ENCODE measurements at places on chromosomes 6 and 20.

DNA sequence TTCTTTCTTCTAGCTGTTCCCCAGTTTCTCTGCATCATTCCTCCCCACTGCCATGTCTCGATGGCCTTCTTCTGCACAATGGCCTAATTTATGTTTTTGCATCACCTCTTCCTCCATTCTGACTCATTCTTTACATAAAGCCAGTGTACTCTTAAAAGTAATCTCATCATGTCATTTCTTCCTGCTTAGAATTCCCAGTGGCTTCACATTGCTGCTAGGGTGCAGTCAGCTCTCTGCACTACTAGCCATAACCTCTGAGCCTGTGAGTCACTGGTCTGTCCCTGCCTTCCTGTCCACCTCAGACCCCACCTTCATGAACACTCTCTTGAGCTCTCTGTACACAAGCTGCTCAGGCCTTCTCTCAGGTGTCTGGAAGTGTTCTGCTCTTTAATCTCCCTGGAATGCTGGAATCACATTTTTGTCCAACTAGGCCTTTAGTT, 24.1 kb upstream of the TRIM27 start:
- DNase-seq: no peak

DNA sequence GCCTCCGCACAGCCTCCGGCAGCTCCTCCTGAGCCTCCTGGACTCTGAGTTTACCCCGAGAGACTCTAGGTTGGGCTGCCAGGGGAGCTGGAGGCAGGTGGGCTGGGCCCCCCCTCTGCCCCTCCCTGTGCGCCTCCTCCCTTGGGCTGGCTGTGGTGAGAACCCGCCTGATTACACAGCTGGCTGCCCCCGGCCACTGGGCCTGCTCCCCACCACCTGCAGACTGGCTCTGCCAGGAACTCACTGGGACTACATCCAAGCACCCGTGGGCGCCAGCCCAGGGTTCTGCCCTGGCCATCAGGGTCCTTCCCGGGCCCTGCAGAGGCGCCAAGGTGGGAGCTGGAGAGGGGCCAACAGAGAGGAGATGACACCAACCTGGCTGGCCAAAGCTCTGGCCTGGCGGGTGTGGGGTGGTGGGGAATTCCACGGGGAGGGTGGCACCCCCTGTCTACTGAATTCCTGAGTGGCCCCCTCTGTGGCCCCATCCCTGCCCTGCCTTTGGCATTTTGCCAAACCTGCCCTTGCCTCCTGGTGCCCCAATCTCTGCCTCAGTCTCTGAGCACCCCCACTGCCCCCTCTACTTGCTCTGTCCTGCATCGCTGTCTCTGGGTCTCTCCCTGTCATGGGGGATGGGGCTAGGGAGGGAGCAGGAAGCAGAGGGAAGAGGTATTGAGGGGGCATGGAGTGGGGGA, 21.9 kb upstream of the CDH22 start:
- DNase-seq: no peak

DNA sequence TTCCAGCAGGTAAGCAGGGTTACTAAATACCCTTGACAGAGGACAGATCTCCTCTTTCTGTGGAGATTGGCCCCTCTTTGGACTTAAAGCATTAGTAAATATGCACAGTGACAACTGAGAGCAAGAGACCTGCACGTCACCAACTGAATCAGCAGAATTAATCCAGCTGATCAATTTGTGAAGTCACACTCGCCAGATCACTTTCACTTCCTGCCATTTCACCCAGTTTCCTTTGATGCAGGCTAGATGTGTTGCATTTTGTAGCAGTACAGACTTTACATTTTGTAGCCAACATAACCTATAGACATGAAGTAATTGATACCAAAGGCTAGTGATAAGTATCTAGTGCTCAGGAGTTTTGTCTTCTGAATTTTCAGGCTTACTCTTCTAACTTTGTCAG, 11.9 kb downstream of the SYNE1 start:
- no peak for DNase-seq

DNA sequence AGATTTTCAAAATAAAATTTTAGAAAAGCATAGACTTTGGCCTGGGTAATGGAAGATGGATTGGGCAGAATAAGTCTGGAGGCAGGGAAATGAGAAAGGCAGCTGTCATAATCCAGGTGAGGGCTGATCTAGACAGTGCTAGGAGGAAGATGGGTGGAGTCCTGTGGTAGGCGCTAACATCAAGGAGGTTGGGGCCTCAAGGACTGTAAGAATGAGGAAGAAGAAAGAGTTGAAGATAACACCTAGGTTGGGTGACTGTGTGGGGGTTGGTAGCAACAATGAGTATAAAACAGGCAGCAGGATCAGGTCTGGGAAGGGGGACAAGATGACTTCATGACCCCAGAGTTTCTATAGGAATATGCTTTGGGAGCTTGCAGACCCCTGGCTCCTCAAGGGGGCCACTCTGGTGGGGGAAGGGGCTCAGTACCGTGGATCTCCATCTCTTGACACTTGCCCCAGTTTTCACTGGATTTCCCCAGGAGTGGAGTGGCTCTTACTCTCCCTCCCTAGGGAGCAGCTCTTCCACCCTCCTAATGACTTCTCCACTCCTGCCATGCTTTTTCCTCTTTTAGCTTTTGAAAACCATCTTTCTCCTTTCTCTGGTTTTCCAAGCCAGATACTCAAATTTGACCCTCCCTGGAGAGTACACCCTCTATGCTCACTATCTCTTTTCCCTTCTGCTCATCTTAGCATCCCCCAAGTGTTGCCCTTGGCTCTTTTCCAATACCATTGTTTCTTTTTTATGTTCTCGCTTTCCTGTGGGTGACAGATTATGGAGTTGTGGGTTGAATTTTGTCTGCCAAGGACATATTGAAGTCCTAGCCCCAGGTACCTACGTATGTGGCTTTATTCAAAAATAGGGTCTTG, 14.8 kb downstream of the TRIM31 start:
- no peak for DNase-seq

DNA sequence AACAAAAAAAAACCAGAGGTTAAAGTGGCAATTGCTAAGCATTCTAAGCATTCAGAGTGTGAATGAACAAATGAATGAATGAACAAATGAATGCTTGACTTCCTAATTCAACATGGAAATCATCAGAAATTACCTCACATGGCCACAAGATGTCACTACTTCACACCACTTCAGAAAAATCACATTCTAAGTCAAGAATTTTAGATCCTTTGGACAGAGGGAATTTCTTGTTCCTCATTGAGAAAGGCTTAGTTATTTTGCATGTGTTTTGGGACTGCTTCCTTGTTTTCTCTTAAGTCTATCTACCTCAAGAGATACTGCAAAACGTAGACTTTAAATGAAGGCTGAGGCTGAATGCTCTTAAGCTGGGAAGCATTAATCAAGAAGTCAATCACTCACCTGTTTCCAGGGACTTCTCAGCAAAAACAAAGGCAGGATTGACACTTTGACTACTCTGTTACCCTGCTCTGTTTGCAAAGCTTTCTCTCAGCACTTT, 120.2 kb downstream of the MBOAT1 start:
- DNase-seq: peak; percentile 8

- DNase-seq: no peak
Measured at GRCh38 chr6:6543181-6543879, 45.2 kb upstream of the LY86 start.

DNA sequence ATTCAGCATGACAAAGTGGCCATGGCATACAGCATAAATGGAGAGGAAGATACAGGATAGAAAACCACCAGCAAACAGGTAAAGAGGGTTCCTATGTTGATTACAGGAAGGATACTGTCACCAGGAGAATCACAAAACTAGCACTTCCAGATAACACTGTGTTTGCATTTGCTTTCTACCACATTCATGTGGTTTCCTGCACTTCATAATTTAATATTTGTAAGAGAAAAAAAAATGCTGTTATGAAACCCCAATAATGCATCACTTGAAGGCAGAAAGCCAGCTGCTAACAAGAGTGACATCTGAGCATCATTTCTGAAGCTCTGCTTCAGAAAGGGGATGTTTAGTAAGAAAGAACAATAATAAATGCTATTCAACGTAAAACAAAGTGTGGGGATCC, 106.6 kb downstream of the ATXN1 start:
- no peak for DNase-seq

DNA sequence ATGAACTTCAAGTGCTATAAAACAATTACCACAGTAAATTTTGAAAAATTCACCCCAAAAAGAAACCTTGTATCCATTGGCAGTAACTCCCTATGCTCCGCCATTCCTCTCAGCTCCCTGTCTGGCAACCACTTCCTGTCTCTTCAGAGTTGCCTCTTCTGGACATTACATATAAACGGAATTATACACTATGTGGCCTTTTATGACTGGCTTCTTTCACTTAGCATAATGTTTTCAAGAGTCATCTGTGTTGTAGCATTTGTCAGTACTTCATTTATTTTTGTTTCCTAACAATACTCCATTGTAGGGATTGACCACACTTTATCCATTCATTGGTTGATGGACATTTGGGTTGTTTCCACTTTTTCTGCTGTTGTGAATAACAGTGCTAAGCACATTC, 50.1 kb downstream of the CEP43 start:
- no peak for DNase-seq

DNA sequence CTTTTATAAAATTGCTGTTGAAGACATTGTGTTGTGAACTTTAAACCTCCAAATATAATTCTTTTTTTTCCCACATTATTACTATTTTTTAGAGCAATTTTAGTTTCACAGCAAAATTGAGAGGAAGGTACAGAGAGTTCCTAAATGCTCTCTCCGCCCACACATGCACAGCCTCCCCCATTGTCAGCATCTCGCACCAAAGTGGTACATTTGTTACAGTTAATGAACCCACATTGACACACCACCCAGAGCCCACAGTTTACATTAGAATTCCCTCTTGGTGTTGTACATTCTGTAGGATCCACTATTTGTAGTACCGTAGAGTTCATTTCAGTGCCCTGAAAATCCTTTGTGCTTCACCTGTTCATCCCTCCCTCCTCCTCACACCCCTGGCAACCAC, 33.8 kb downstream of the TMEM181 start:
- no peak for DNase-seq

DNA sequence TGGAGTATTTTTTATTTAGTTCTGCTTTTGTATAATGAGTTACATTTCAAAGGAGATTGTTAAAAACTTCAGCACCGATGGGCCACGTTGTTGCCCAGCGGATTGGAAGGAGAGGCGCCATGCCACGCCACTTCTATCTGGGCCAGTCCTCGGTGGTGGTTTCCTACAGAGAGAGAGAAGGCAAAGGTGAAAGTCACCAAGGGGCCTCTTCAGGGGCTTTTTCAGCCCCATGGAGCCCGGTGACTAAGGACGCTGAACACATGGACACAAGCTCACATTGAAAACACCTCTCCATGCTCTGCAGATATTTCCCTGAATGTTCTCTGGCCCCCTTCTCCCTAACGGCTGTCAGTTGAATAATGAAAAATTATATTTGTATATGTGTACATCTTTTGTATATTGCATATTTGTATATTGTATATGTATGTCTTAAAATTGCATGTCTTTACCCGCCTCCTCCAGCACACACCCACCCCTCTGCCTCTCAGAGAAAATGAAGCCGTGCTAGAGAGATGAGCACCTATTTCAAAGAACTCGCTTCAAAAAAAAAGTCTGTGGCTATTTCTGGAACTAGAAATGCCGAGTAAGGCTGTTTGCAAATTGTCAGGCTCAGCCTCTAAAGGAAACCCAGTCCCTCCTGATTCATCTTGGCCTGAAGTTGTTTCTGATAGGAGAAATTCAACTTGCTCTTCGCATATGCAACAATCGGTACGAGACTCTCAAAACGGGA, 91.9 kb upstream of the CDH4 start:
- DNase-seq: no peak

DNA sequence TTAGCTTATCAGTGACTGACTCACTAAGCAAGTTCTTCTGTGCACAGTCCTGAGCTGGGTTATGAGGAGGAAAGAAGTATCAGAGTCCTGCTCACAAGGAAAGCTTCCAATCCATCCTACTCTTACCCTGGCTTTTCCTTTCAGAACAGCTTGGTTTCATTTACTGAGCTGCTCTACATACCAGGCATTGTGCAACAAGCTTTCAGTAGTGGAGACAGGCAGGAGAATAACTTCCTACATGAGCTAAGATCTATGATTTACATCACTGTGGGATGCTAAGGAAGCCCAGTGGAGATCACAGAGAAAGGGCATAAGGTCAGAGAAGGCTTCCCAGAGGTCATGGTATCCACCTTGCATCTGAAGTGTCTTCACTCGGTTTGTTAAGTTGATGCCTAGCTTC, 144.5 kb downstream of the MAP3K7 start:
- DNase-seq: no peak

DNA sequence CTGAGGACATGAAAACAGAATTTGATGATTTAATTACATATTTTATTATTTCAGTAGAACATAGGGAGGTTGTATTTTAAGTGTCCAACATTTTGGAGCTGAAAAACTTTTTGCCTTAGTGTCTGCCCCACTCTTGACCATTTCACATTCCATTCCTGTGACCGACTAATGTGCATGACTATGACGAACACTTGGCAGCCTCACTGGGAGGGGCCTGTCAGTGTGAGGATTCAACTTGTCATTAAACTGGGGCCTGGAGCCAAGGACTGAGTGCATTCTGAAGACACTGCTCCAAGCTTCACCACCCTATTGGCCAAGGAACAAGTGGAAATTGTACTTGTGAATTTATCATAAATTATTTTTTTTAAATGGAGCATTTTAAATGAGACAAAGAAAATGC, 661.3 kb downstream of the BCKDHB start:
- peak; percentile 13 for DNase-seq

- no peak for DNase-seq
Measured at GRCh38 chr20:9415426-9415825, 99.0 kb upstream of the LAMP5 start.

DNA sequence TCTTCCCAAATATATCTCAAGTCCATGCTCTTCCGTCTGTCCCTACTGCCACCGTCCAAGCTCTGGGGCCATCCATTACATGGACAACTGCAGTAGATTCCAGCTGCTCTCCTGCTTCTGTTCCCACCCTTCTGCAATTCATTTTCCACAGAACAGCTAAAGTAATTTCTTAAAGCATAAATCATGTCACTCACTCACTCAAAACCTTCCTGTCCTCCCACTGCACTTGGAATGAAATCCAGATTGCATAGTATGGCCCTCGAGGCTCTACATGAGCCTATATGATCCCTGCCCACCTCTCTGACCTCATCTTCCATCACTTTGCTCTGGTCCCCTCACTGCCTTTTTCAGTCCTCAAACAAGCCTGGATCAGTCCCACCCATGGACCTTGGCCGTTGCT, 10.9 kb downstream of the PHACTR2 start:
- no peak for DNase-seq

GRCh38 chr6:14108571-14109410, 8.8 kb upstream of the CD83 start:
- DNase-seq: no peak

DNA sequence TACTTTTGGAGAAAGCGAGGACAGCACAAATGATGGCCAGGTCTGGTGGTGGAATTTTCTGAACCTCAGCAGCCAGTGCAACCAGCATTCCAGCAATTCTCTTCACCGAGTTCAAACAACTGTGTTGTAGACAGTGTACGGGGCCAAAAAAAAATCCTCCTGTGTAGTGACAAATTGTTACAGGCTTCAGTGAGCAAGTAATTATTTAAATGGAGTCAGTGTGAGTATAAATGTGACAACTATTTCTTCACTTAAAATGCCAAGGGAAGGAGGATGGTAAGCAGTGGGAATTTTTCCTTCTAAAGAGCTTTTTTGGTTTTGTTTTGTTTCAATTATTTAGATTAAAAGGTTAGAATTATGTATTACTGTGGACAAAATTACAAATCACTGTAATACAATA, 154.1 kb downstream of the TMEM242 start:
- no peak for DNase-seq

All from H54 (cell line).